ENCODE measurements at places on chromosomes 4 and X.

DNA sequence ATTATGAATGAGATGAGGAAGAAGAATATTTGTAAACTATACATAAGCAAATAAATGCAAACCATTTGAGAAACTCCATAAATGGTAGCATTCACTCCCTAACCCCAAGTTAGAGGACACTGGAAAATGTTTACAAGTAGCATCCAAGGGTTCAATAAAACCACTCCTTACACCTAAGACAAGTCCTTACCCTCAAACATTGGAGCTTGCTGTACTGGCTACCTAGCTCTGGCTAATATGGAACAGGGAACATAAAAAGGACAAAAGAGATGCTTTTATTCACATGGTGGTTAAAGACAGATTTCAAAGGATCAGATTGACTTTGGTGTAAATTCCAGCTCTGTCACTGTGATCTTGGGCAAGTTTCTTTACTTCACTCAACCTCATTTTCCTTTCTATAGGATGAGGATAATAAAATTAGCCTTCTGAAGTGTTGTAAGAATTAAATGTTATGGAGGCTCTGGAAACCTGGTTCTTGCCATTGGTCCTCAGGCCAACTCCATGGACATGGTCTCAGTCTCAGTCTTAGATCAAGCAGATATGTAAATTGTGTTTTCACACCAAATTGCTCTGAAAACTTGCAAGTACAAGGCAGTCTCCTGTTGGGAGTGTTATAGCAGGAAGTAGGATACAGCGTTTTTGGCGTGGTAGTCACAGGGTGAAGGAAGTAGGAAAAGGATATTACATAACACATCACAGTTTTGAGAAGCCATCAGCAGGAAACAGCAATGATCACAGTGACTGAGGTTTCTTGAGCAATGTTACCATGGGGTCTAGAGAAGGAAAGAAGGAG is 3.3 kb downstream of the CXCL1 start:
- peak; percentile 59 for DNase-seq

GRCh38 chrX:53374222-53374820 is 48.1 kb downstream of the SMC1A start:
- DNase-seq = peak; percentile 21

GRCh38 chr4:10079256-10079655 is 37.3 kb downstream of the WDR1 start:
- no peak for DNase-seq

GRCh38 chr4:174616661-174617060 is 94.4 kb upstream of the HPGD start:
- DNase-seq = no peak

DNA sequence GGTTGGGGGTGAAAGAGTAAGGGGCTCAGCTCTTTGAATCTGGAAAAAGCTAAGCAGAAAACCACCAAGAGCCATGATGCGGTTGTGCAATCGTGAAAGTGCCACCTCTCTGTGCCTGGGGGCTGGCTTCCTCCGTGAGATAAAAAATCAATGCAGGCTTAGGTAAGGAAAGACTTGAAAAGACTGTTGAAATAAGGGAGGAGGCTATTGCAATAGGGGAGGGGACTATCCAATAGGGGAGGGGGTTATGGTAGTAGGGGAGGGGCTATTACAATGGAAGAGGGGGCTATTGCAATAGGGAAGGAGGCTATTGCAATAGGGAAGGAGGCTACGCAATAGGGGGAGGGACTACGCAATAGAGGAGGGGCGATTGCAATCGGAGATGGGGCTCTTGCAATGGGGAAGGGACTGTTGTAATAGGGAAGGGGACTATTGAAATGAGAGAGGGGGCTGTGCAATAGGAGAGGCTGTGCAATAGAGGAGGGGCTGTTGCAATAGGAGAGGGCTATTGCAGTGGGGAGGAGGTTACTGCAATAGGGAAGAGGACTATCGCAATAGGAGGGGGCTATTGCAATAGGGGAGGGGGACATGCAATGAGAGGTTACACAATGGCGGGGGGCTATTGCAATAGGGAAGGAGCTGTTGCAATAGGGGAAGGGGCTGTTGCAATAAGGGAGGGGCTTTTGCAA is 162.3 kb upstream of the PSAPL1 start:
- no peak for DNase-seq

DNA sequence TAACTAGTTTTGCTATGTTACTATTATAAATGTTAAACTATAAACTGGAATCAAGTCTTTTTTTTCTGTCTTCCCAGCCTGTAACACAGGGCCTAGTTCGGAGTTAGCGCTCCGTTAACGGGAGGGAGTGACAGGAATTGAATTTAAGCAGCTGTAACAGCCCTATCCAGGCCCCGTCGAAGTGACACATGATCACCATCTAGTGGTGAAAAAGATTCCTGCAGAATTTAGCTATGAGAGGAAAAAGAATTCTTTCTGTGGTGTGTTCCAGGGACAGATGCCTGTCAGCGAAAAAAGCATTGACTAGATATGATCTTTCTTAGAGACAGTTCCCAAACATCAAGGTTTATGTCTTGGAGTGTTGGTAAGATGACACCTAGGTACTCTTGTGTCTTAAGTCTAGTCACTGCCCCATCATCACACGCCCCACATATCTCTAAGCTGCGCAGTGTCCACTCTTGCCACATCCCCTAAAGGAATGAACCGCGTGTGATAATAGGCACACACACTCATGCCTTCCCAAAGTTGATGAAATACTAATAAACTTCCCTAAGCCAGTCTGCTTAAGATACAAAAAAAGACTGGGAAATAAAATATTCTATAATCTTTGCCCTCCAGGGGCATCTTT is 2.1 kb downstream of the GAB3 start:
- DNase-seq = peak; percentile 53

- DNase-seq = no peak
Measured at GRCh38 chr4:14874990-14875389, 127.3 kb upstream of the CPEB2 start.

DNA sequence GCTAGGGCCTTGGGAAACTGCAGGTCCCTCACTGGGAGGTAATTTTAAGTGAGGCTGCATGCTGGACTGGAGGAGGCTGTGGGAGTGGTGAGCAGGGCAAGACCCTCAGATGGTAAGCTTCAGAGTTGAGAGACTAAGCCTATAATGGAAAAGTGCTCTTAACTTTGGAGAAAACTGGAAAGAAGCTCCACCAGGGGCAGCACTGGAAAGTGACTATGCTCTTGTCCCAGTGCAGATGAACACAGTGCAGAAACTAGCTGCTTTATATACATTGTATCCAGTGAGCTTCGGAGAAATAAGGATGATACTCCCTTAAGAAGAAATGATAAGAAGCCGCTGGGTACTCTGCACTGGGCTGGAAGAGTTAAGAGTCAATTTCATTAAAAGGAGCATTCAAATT is 3.2 kb upstream of the MAGEB2 start:
- DNase-seq = no peak

DNA sequence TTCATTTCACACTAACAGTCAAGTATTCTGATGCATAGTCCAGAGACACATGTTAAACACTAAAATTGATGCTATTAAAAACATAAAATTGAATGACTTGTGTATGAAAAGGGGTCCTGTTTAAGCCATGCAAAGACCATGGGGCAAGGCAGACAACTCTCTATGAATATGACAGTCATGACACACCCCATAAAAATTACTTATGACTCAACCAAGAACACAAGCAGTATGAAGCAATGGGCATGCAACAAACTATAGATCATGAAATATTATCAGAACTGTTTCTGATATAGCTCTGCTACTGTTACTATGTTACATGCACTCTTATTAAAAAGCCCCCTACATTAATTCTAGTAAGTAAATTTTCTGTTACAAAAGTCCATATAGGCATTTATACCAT is 57.5 kb upstream of the ZCCHC13 start:
- peak; percentile 46 for DNase-seq

GRCh38 chr4:83631066-83631465 is 95.2 kb downstream of the GPAT3 start:
- DNase-seq = peak; percentile 54

- no peak for DNase-seq
Measured at GRCh38 chr4:130163701-130164100, 1067.7 kb downstream of the C4orf33 start.

GRCh38 chr4:184688447-184688846 is 38.9 kb downstream of the PRIMPOL start:
- DNase-seq = peak; percentile 94

DNA sequence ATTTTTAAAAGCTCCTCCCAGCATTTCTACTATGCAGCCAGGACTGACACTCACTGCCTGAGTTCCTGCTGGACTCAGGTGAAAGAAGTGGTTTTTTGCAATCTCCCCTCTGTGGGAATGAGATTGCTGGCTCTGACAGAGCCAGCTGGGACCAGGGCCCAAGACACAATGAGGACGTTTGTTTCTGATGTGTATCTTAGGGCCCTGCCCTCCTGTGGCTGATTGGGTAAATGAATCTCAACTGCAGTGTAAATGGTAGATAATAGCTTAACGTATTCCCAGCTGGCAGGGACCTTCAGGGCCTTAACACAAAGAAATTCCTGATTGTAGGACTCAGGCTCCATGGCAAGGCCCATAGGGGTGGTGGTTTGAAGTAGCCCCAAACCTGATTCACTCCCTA is 85.8 kb upstream of the PRPS1 start:
- peak; percentile 24 for DNase-seq

- DNase-seq = peak; percentile 40
Measured at GRCh38 chrX:12977761-12978204, 2.9 kb downstream of the TMSB4X start.

- no peak for DNase-seq
Measured at GRCh38 chr4:38157592-38157991, 197.4 kb downstream of the PTTG2 start.

- DNase-seq = no peak
Measured at GRCh38 chr4:111610681-111611080, 534.6 kb upstream of the FAM241A start.

GRCh38 chr4:142284402-142285221 is 561.5 kb downstream of the INPP4B start:
- DNase-seq = no peak

- no peak for DNase-seq
Measured at GRCh38 chr4:40720916-40721315, 28.8 kb upstream of the NSUN7 start.

DNA sequence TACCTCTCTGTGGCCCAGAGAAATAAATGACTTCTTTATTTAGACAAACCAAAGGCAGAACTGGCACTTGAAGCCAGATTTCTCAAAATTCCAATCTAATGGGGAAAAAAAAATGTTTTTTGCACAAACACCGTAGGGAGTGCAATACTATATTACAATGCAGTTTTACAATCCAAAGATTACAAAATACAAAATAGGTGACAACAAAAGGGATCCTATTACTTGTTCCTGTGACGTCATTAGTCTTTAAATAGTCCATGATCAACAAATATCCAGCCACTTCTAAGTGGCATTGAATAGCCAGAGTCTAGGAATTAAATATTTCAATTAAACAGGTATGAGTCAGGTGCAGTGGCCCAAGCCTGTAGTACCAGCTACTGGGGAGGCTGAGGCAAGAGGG is 3.0 kb upstream of the APBB2 start:
- DNase-seq = no peak

DNA sequence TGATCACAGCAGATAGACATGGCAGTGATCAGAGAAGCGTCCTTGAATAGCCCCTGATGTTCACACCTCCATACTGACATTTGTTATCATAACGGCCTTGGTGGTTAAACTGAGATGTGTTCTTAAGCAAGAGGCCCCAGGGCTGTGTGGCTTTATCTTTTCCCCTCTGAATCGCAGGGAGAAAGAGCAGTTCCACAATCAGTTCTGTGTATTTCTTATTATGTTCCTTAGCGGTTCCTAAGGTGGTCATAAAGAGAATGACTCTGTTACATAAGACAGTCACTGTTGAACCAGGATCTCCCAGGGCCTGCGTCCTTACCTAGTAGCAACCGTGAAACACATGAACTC is 52.8 kb upstream of the CBR4 start:
- peak; percentile 66 for DNase-seq

GRCh38 chr4:8201321-8201781 is 2.3 kb downstream of the SH3TC1 start:
- DNase-seq = no peak

DNA sequence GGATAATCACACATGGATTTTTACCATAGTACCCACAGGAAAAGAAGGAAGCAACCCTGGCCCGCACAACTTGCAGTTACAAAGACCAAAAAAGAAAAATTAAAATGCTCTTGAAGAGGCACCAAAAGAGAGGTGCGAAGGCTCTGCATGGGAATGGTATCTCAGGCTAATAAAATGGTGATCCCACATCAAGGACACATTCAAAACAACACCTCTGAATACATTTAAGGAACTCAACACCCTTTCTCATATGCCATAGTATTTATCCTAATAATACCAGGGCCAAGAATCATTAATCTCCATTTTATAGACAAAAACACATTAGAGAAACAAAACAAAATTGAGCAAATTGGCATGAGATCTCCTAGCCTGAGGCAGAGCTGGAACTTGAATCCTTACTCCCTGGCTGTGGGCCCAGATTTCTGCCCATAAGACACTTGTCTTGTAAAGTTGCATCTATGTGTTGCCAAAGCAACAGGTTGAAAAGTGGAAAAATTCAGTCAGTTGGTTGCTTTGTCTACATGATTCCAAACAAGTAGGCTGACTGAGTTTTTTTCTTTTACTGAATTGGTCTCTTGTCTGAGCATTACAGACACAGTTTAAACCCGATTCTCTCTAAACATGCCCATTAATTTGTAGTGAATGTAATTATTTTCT is 33.5 kb downstream of the GUCY2F start:
- DNase-seq = no peak

DNA sequence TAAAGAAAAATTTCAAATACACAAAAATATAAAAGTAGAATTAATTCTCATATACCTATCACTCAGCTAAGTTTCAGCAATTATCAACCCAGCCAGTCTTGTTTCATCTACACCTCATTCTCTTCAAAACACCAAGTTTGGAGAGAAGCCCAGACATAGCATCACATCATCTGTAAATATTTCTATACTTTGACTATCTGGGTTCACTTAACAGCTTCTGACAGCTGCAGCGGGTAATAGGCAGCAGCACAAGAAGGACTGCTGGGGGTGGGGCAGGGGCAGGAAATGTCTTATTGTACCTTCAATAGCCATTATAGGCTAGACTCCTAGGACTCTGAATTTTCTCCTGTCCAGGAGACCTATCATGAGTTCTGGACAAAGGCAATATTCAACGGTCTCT is 54.1 kb downstream of the PHF8 start:
- peak; percentile 39 for DNase-seq

DNA sequence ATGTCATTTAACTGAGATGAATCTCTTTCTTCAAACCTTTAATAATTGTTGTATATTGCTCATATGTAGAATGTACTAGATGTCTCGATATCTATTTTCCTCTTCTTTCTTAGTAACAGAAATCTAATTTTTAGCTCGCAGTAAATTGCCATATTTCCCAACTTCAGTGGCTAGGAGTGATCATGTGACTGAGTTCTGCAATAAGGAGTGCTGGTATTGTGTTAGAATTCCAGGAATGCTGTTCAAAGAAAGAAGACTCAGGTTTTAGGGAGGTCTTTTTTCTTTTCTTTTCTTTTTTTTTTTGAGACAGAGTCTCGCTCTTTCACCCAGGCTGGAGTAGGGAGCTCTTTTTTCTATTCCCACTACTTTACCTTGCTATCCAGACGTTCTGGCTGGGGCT is 81.7 kb downstream of the SLC10A7 start:
- DNase-seq = peak; percentile 15

DNA sequence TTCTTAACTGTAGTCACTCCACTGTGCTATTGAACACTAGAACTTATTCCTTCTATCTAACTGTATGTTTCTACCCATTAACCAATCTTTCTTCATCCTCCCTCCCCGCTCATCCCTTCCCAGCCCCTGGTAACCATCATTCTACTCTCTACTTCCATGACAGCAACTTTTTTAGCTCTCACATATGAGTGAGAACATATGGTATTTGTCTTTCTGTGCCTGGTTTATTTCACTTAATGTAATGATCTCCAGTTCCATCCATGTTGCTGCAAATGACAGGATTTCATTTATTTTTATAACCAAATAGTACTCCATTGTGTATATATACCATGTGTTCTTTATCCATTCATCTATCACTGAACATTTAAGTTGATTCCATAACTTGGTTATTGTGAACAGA is 186.5 kb downstream of the GABRB1 start:
- no peak for DNase-seq

Measured in iris pigment epithelial cell (primary cell).